GM13976 (cell line): ENCODE measurements at places on chromosomes 16 and 17.

DNA sequence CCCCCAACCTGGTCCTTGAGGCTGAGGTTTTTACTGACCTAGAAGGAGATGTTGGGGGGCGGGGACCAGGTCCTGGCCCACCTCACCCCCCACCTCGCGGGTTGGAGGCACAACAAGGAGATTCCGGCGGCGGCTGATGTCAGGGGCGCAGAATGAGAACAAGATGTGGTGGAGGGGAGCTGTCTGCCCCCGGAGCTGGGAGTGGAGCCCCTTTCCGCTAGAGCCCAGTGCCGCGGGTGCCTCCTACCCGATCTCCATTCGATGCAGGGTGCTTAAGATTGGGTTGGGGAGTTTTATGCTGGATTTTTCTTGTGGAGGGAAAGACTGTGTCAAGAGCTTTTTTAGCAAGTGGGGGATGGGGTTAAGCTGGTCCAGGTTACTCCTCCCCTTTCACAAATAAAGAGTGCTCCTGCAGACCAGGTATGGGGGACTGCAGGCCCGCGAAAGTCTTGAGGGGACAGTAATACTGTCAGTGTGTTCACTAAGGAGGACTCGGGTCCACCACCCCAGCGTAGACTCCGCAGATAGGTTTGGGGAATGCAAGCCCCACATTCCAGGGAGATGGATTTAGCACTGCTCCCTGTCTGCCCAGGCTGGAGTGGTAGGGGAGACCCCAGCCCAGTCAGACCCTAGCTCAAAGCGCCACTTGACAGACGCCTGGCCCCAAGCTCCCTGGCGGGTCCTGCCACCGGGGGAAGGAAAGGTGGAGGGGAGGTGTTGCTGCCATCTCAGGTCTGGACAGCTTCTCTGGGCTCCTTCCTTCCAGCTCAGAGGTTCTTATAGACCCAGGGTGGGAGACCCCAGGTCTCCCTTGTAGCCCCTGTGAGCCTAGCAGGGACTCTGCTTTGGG lies 2.0 kb downstream of the CACNA1G start:
- DNase-seq: no peak

DNA sequence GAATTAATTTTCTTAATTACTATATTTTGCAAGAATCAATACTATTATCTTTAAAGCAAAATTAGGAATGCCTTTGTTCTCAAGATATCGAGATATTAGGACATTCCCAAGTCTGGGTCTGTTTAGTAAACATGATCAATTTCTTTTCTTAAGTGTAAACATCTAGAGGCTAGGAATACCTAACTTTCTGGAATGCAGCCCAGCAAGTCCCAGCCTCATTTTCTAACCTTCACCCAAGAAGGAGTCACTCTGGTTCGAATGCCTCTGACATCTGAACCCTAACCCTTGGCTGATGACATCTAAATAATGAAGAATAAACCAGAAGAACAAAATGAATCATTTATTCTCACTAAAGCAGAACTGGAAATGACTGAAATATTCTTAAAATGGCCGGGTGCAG lies 297.5 kb upstream of the IRX3 start:
- DNase-seq: no peak

DNA sequence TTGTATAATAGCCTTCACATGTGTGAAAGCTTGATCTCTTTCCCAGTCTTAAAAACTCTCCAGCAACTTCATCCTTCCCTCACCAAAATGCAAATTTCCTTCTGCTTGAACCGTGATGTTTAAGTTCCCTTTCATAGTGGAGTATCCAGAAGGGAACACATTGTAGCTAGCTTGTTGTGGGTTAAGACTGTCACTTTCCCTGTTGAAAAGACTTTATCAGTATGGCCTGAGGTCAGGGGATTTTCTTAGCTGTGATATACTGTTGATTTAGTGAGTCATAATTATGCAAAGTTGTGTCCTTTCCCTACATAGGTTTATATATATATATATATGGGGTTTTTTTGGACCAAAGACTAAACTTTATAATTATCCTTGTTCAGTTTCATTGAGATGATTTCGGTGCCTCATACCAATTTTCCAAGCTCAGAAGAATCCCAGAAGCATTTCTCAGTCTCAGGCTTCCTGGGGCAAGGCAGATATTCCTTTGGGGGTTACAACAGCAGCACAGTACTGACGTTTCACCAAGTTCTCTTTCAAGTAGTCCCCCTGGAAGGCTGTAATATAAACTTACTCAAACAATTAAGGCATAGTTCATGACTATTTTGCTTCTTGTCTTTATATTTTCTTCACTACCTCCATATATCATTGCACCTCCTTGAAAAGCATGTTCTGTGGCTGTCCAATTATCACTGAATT lies 35.7 kb downstream of the ESRP2 start:
- DNase-seq: peak; percentile 51

DNA sequence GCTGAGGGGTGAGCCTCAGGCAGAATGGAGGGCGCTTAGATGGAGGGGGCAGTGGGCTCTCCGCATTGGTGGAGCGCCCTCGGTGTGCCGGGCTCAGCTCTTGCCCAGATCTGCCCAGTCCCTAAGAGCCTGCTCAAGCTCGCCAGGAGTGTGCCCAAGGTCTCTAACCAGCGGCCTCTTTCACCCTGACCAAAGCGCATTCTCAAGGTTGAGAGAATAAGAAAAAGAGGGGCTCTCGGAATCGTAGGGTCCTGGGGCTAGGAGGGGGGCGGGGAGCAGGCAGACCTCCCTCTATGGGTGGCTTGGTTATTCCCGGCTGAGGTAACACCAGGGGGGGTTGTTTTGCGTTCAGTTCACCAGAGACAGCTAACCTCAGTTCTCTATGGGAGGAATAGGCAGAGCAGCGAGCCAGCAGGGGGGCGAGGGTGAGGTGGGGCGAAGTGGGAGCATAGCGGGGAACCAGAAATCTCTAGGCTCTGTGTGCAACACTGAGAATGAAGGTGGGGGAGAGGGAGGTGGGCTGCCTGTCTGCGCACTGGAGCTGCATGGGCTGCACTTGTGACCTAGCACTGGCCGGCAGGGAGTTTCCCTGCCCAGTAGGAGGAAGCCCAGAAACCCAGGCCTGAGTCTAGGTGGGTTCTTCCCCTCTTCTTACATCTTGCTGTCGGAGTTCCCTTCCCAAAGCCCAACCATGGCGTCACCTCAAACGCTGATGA lies 3.0 kb downstream of the TMEM132E start:
- DNase-seq: no peak

GRCh38 chr17:67386965-67387551 lies 10.0 kb downstream of the PITPNC1 start:
- DNase-seq: peak; percentile 57
